NCI-H2171 treated with DMSO at 0.1 percent for 48 hours (cell line): ENCODE measurements at places on chromosomes 12 and 14.

- DNase-seq: peak; percentile 73
These were observed 34.5 kb upstream of the PLEK2 start for GRCh38 chr14:67446371-67447032.

DNA sequence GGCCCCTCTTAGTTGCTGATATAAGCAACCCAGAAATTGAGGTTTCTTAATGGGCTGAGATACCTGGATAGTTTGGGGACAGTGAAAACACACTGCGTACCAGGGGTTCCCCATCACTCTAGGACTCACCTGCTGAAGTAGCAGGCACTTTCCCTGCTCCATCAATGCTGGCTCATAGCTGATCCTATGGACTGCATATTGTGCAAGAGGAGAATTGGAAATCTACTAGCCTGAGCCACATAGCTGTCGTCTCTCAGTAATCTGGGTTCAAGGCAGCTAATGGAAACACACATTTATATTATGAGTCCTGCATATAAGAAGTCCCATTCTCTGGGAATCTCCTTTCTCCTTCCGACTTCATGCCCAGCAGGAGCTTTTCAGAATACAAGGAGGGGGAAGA, 7.3 kb upstream of the DUSP6 start:
- no peak for DNase-seq

GRCh38 chr12:87320724-87321123, 708.5 kb downstream of the C12orf50 start:
- no peak for DNase-seq

DNA sequence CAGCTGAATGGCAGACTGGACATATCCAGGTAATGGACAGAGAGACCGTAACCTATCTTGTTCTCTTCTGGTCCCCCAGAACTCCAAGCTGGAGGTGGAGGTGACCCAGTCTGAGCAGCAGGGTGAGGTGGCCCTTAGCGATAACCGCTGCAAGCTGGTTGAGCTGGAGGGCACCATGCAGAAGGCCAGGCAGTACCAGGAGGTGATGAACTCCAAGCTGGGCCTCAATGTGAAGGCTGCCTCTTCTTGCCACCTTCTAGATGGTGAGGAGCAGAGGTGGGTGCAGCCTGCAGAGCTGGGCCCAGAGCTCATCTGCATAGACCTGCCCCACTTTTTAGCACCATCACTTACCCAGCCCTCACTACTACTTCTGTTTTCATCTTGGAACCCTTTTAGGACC, 7.2 kb upstream of the KRT86 start:
- DNase-seq: no peak

DNA sequence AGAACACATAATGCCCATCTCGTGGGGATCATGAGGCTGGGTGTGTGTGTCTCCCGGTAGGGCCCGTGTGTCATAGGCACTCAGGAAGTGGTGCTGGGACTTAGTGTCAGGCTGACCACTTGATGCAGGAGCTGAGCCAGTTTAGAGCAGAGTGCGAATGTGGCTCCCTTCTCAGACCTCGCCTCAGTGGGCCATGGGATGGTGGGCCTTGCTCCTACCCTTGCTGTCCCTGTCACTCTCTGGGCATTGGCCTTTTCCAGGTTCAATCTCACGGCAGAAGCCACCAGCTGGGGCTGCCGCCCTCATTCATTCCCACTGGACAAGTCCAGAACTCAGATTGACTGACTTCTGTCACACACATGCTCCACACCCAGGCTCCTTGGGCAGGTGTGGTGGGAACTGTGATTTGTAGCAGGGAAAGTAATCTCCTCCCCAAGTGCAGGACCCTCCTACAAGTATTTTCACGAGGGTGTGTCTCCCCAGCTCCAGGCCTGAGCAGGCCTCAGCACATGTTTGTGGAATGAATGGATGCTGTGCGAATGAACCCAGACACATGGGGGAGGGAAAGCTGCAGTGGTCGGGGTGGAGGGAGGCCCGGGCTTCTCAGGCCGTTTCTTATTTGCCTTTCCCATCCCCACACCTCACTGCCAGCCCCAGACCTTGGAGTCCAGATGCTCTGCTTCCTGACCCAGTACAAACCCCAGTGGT, 54.9 kb downstream of the BEGAIN start:
- no peak for DNase-seq
